Activated CD4-positive, alpha-beta T cell treated with anti-CD3 and anti-CD28 coated beads, Interleukin-2, amount 10 ng/mL, durations not matched to agents 7 days and 5 days (primary cell): ENCODE measurements at places on chromosomes 3 and 15.

DNA sequence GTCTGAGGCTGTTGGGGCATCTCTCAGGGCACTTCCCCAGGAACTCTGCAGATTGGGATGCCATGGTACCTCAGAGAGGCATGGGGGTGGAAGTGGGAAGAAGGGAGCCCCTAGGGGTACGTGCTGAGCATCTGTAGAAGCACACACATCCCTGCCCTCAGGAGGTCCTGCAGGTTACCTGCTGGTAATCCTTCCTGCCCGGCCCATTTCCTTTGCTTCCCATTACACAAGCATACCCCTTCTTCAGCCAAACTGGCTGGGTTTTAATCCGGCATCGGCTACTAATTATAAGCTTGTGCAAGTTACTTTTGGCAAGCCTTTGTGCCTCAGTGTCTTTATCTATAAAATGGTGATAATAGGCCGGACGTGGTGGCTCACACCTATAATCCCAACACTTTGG, 3.1 kb upstream of the SMAD6 start:
- no peak for DNase-seq

DNA sequence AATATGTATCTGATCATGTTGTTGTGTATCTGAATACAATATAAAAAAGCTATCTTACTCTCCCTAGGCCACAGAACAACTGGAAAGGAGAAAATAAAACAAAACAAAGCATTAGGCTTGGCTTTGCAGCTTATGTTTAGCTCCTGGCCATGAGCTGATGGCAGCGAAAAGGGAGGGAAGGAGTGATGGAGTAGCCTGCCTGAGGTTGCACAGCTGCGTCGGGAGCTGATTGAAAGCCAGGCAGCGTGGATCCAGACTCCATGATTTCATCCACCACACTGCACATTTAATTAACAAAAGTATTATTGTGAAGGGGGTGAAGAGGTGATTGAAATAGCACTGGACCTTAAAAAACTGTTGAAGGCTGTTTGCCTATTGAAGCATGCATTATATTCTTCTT, 212.2 kb downstream of the GABRG3 start:
- no peak for DNase-seq

- no peak for DNase-seq
Observed at GRCh38 chr3:56314842-56315241, 153.4 kb downstream of the ERC2 start.

DNA sequence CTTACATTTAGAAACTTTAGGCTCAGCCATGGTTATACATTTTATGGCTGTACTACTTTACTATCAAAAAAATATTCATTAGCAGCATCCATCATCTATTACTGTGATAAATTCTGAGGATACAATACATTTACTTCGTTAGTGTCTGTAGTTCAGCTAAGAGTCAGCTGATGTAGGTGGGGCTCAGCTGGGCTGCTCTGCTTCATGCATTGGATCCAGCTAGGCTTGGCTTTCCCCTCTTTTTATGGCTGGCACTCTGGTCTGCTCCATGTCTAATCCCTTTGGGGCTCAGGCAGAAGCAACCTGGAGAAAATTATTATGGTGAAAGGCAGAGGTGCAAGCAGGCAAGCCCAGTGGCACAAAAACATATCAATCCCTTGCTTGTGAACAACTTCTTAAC, 930.1 kb upstream of the NR2F2 start:
- no peak for DNase-seq

DNA sequence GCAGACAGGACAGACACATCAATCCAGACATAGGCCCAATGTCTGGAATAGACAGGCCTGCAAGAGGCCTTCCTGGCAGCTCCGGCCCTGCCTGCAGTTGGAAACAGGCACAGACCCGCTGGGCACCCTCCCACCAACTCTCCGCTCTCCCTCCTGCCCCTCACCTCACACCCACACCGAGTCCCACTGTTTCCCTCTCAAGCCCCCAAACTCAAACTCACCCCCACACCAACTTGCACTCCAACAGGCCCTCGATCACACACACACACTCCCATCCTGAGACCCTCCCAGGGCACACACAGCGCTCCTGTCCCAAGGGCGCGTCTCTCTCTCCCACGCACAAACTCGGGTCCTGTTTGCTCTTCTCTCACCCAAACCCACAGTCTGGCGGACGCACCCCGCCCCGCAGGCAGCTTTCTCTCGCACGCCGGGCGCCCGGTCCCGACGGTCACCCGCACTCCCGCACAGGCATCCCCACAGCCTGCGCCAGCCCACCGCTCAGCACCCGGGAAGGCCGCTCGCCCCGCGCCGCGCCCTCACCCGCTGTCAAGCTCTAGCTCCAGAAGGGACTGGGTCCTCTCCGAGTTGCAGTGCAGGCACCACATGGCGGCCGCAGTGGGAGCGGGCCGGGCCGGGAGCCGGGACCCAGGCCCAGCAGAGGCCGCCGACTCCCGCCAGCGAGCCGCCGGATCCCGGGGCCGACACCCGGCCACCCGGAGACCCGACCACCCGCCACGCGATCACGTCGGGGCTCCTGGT, 106.2 kb downstream of the IQSEC1 start:
- no peak for DNase-seq

DNA sequence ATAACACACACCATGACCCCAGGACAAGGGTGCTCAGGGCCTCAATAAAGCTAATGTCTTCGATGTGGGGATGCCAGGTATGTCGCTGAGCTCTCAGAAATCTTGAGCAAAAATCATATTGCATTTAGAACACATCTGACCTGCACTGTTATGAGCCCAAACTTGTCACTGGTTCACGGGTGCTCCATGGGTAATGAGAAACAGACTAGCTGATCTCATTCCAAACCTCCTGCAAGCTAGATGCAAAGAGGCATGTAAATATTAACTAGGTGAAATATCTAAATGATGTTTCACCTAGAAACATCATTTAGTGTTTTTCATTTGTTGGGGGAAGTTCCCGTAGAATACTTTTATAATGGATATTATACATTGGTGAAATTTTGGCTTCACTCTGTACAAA, 549.4 kb downstream of the OCA2 start:
- DNase-seq: no peak

DNA sequence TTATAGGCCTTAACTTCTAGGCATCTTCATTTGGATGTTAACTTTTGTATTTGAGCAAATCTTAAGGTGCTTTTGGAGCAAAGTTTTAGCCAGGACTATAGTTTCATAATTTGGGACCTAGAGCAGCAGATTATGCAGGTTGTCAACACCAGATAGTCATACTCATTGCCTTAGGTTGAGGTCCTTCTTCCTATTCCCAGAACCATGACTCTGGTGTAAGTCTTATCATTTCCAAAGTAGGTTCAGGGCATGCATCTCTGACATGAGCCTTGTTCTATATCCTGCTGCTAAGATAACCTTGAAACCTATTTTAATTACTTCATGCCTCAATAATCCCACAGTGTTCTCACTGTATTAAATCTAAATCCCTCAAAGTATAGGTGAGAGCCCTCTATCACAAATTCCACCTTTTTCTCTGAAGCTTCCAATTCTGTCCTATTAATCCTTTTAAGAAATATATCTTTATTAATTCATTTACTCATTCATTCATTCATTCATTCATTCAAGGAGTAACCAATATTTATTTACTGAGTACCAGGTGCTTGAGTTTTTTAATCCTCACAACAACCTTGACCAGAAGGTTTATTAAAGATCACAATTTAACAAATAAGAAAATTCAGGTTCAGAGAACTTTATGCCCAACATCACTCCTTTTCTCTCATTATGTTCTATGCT, 2.7 kb upstream of the FNDC3B start:
- DNase-seq: no peak

DNA sequence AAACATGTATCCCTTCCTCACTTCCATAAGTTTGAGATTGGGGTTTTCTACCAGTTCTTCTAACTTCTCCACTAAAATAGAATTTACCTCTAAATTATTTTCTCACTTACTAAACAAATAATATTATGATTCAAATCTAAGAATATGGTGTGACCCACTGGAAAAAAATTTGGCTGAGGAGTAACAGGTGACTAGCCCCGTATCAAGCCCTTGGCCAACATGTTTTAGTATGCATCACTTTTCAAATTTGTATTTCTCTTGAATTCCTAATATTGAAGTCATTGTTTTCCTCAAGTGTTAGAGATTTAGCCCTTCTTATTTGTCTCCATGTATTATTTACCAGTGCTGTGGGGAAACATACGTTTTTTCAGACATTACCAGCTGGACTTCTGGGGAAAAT, 759.4 kb downstream of the NSUN3 start:
- no peak for DNase-seq

GRCh38 chr3:67704322-67704721, 49.9 kb upstream of the SUCLG2 start:
- no peak for DNase-seq

DNA sequence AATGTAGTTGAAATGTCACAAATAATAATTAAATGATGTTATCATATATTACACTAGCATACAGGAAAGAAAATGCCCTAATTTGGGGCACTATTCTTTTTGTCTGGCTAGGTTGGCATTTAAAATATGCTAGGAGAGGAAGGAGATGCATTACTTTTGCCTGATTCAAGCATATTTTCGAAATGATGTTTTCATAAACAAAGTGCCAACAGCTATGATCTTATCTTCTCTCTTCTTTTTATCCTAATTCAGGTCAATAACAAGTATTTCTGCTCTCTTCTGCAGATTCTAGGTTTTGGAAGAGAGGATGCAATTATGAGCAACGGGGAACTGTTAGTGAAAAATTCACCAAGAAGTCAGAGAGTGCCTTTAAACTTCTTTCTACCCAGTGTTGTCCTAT, 55.8 kb upstream of the NR2F2 start:
- no peak for DNase-seq
